ENCODE measurements at places on chromosomes 2 and 18.

- no peak for DNase-seq
Observed at GRCh38 chr2:21633015-21633414, 509.2 kb downstream of the TDRD15 start.

GRCh38 chr18:5585653-5586052, 41.9 kb upstream of the EPB41L3 start:
- DNase-seq = no peak

DNA sequence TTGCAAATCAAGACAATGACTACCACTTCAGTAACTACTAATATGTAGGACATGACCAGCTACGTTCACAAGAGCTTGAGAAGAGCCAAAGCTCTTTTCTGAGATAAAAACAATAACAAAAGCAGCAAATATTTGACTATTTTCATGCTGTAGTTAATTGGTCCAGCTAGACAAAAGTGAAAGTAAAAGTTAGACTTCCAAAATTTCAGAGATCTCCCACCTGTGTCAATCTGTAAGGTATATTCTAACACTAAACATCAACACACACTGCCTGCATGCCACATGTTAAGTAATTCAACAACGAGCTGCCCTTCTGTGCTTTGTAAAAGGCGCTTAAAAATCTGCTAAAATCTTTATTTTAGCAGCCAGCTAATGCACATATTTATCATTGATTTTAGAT, 185.9 kb downstream of the SLC39A10 start:
- no peak for DNase-seq

DNA sequence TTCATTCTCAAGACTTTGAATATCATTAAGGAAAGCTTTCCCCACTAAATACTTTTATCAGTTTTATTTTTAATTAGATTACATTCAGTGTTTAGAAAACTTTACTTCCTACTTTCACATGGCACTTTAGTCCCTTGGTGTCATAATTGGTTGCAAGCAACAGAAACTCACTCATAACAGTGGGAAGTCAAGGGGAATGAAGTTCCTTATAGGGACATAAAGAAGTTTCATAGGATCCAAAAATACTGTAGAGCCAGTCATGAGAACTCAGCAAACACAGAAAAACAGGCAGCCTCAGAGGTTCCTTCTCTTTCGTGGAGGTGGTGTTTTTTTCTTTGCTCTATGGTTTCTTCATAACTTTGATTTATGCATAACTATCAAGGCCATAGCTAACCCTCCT, 809.0 kb downstream of the BCL11A start:
- DNase-seq = no peak

GRCh38 chr18:52824126-52824525, 484.1 kb downstream of the DCC start:
- no peak for DNase-seq

- DNase-seq = no peak
Observed at GRCh38 chr2:230160112-230160660, 59.6 kb downstream of the SP110 start.

DNA sequence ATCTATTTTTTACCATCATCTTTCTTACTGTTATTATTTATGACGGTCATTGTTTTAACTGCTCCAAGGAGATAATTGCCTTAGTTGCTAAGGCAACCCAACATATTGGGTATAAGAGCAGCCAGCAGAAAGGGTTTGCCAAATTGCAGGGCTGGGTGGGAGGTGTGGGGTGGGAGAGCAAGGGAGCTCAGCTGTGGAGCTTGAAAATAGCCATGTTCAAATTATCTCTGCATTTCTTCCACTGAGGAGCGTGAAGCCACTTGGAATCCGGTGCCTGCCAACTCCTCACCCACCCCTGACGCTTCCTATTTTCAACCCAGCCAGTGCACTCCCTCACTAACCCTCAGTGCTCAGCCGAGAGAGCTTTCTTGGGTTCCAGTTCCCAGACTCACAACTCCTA, 60.8 kb downstream of the SETBP1 start:
- DNase-seq = peak; percentile 71

- no peak for DNase-seq
Observed at GRCh38 chr2:137975280-137976271, 11.3 kb downstream of the HNMT start.

DNA sequence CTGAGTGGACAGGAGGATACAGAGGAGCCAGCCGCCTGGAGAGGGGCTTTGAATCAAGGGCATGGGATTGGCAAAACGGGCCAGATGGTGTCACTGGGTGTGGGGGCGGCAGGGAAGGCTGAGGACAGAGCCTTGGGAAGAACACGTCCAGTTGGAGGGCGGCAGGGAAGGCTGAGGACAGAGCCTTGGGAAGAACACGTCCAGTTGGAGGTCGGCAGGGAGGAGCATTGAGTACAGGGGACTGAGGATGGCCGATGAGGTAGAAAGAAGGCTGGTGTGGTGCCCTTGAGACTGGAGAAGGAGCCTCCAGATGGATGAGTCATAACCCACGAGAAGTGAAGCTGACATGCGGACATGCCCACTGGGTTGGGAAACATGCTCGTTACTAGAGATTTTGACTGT, 4.5 kb downstream of the HES6 start:
- no peak for DNase-seq

- no peak for DNase-seq
Observed at GRCh38 chr2:6310256-6311215, 555.2 kb downstream of the CMPK2 start.

DNA sequence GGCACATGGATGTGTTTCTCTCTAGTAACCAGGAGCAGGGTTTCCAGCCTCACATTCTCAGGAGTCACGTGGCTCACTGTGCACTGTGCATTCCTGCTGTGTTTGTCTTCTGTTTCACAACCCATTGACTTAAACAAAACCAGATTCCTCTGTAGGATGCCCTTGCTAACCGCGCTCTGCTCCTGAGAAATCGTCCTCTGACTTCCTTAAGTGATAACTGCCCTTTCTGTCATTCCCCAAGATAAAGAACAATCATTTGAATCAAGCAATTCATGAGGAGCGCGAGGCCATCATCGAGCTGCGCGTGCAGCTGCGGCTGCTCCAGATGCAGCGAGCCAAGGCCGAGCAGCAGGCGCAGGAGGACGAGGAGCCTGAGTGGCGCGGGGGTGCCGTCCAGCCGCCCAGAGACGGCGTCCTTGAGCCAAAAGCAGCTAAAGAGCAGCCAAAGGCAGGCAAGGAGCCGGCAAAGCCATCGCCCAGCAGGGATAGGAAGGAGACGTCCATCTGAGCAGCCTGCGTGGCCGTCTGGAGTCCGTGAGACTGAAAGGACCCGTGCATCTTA, 60.2 kb downstream of the RALBP1 start:
- no peak for DNase-seq

DNA sequence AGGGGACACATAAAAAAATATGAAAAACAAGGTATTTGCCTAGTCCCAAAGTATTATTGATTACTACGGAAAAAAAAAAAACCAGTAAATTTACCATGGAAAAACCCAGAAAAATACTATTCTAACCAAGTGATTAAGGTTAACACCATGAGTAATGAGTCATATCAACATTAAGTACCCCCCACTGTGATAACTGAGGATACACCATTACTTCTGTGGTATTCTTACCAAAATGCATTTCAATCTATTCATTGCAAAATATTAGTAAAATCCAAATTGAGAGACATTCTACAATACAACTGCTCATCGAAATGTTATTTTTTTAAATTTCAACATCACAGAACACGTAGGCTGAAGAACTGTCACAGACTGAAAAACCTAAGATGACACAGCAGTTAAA, 669.8 kb downstream of the ZEB2 start:
- DNase-seq = no peak

DNA sequence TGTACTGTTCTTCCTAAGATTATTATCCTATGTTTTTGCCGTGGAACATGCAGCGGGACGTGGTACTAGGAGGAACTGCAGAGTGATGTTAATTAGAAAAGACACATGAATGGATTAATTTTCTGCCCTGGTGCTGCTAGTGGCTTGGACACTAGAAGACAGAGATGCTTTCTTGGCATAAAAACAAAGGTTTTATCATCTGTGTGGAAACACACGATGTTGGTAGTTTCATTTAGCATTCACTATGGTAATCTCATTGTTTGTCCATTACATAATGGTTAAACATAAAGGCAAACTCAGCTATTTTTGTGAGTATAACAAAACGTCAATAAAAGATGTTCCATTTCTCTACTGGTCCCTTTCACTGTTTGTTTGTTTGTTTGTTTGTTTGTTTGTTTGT, 22.8 kb downstream of the COL6A3 start:
- DNase-seq = no peak

DNA sequence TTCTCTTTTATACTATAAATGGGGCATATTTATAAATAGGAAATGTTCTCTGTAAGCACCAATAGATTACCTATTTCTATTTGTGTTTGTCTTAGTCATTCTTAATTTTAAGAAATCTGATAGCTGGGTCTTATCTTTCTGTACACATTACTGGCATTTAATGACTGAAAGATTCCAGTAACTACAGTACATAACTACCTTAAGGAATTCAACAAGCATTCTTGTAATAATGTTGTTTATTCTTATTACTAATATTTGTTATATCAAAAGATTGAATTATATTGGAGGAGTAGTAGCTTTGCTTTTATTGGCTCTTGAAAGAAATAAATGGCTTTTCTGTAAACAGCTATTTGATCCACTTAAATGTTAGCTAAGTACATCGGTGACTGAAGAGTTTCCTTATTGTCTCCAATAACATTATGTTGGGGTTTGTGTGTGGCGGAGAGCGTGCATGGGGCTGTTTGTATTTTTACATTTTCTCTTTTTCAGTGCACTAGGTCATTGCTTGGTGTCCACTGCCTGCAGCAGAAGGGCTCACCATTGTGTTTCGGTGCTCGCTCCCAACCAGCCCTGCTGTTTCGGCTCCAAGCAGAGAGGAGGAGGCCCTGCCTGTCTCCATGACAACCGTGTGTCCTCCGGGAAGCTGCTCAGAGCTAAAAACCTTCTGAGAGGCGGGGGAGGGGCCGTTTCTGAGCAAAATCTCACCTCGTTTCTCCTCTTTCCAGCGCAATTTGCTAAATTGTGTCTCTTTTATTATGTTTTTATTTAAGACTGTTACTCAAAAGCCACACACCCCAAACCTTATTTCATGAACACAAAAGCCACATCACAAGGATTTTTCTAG, 112.5 kb upstream of the SLC38A11 start:
- DNase-seq = peak; percentile 86

GRCh38 chr2:9219027-9219445, 12.4 kb downstream of the ASAP2 start:
- DNase-seq = no peak

DNA sequence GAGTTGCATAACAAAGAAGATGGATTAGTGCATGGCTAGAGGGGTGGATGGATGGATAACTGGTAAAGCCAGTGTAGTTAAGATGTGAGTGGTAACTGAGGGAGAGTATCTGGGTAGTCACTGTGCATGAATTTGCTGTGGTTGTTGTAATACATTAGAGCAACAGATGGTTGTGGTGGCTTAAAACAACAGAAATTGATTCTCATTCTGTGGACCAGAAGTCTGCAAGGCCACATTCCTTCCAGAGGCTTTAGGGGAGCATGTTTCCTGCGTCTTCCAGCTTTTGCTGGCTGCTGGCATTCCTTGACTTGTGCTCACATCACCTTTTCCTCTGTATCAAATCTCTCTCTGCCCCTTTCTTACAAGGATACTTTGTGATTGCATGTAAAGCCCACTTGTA, 155.4 kb downstream of the ASB1 start:
- DNase-seq = no peak

GRCh38 chr2:242034138-242034537, 164.6 kb downstream of the RTP5 start:
- DNase-seq = no peak

DNA sequence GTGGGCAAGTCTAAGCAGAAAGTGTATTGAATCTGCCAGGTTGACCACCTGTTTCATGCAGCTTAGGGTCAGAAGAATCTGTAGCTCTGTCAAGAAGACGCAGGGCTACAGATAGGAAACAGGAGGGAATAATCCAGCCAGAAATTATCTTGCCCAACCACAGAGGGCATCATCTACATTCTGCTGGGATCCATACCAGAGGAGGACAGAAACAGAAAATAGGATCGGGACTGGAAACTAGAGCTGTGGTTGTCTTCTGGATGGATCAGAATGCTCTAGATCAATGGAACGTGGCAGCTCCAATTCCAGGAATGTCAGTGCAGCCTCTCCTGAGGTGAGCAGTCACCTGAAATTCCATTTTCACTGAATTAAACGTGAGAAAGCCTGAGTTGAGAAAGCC, 3.6 kb downstream of the SPATA3 start:
- no peak for DNase-seq

GRCh38 chr2:127680706-127681287, 5.5 kb upstream of the LIMS2 start:
- DNase-seq = no peak

DNA sequence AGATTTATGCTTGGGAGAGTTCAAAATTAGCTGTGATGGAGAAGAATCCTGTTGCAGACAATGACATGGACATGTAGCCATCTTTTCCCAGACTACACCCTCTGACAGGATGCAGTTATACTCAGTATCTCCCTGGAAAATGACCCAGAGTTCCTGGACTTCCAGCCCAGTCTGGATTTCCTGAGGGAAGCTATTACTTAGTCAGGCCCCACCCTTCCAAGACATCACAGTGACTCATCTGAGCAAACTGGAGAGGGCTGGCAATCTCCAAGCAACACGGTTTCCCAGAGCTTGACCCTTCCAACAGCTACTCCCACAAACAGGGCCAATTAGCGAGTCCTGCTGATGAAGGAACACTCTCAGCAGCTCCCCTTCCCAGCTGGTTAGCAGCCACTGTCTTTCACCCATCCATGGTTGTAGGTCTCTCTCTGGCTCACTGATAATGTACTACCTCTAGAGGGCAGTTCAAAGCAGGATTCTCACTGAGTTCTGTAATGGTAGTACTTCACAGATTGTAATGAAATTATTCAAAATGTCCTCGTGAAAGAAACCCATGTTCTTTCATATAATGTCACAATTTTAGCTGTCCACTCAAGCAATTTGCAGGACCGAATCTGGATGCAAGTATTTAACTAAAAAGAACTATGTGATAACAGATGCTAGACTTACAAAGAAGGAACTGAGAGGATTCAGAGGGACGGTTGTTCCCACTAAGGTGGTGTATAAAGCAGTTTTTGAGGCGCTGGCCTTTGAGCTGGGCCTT, 110.2 kb downstream of the MDH1 start:
- peak; percentile 64 for DNase-seq

DNA sequence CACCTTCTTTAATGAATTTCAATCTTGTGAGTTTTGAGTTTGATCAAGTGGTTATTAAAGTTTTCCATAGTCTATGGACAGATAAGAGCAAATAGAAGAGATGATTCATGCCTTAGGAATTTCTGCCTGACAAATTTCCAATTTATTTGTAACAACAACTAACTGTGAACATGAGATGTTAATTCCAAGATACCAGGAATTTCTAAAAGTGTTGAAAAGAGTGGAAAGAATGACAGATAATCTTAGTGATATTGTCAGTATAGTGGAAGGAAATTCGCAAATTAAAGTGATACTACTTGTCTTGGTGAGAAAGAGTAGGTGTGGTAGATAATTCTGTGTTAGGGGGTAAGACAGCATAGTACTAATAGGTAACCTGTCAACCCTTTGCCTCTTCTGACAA, 82.4 kb downstream of the AGPS start:
- DNase-seq = no peak

All from NCI-H446 treated with DMSO at 0.1 percent for 48 hours (cell line).